ENCODE measurements at places on chromosomes 5 and 9. TPM values are rescaled to one million over a fixed set of nuclear protein-coding genes. Genes with fewer than 3 reads are reported as not detected.

The NPDC1 gene
- total RNA-seq, result 8.2 TPM

The SLC6A7 gene
- not detected for total RNA-seq

The ERCC8 gene
- 16.7 TPM for total RNA-seq

The PLAC8L1 gene
- total RNA-seq, result not detected

The GPSM1 gene
- 19.9 TPM for total RNA-seq

The GFRA3 gene
- total RNA-seq, result not detected

The WNT8A gene
- not detected for total RNA-seq

The SLC34A1 gene
- total RNA-seq, result not detected

The SLC45A2 gene
- 0.11 TPM for total RNA-seq

The TPPP gene
- total RNA-seq, result 0.11 TPM

The SLC4A9 gene
- total RNA-seq, result not detected

The ZBED3 gene
- total RNA-seq, result 0.95 TPM

The RNF183 gene
- not detected for total RNA-seq

The IER5L gene
- 20.4 TPM for total RNA-seq

The HSPB3 gene
- total RNA-seq, result not detected

The SOWAHA gene
- not detected for total RNA-seq

The LURAP1L gene
- 0.69 TPM for total RNA-seq

The PCDHGC5 gene
- 0.52 TPM for total RNA-seq

The PRRX2 gene
- total RNA-seq, result 0.17 TPM

The POMT1 gene
- 28.0 TPM for total RNA-seq

The TSLP gene
- 0.11 TPM for total RNA-seq

The GABRP gene
- 0.98 TPM for total RNA-seq

The RASEF gene
- total RNA-seq, result under 0.01 TPM

The MYORG gene
- 1.2 TPM for total RNA-seq

The DENND1A gene
- total RNA-seq, result 6.8 TPM

The ANKRD55 gene
- 3.0 TPM for total RNA-seq

The DUSP1 gene
- 341 TPM for total RNA-seq

The RNF38 gene
- total RNA-seq, result 30.8 TPM

The TMEM171 gene
- 0.77 TPM for total RNA-seq

The C9orf78 gene
- total RNA-seq, result 31.4 TPM

The CDH18 gene
- total RNA-seq, result not detected

The LECT2 gene
- total RNA-seq, result not detected
